ENCODE measurements at places on chromosomes 1 and 21. TPM values are rescaled to one million over a fixed set of nuclear protein-coding genes. Genes with fewer than 3 reads are reported as not detected.

GRCh38 chr21:17794518-17795145, 24.5 kb downstream of the C21orf91 start:
- peak overlapping the region; percentile 94 for H3K27ac ChIP-seq
- no peaks in the 10 kb centered on the region for H3K27me3 ChIP-seq
- peak; percentile 32 for DNase-seq
- H3K36me3 ChIP-seq, result peaks cover 42% of the 10 kb centered on the region
- peaks cover 23% of the 10 kb centered on the region for H3K4me1 ChIP-seq
- H3K4me3 ChIP-seq, result peak overlapping the region; percentile 67

Gene DNAH14
- polyA plus RNA-seq, result 0.83 TPM

Gene NPR1
- polyA plus RNA-seq, result not detected

GRCh38 chr1:62508187-62508758, 71.4 kb downstream of the USP1 start:
- no peaks in the 10 kb centered on the region for H3K4me1 ChIP-seq
- no peak overlapping the region for H3K4me3 ChIP-seq
- H3K36me3 ChIP-seq, result no peaks in the 10 kb centered on the region
- peak; percentile 33 for DNase-seq
- no peaks in the 10 kb centered on the region for H3K27me3 ChIP-seq
- H3K27ac ChIP-seq, result no peak overlapping the region

Gene HSPB7
- not detected for polyA plus RNA-seq

DNA sequence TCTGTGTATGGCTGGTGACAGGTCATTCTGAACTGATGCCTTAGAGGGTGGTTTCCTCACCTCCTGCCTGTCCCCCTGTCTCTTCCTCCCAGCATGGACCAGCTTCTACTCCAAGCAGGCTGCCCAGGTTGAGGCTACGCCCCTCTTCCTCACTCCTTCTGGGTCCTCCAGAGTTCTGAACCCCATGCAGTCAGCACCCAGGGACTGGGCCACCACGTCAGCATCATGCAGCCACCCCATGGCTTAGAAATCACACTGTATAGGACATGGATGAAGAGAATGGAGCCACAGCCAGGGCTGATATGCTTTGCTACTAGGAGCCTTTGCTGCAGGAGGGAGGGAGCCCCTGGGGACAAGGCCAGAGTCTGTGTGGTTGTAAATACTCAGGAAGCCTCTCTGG, 8.3 kb downstream of the FOXO6 start:
- H3K36me3 ChIP-seq, result no peaks in the 10 kb centered on the region
- H3K4me1 ChIP-seq, result peaks cover 17% of the 10 kb centered on the region
- no peak overlapping the region for H3K27ac ChIP-seq
- H3K27me3 ChIP-seq, result peaks cover 23% of the 10 kb centered on the region
- no peak overlapping the region for H3K4me3 ChIP-seq
- DNase-seq, result no peak

Gene TEX38
- not detected for polyA plus RNA-seq

DNA sequence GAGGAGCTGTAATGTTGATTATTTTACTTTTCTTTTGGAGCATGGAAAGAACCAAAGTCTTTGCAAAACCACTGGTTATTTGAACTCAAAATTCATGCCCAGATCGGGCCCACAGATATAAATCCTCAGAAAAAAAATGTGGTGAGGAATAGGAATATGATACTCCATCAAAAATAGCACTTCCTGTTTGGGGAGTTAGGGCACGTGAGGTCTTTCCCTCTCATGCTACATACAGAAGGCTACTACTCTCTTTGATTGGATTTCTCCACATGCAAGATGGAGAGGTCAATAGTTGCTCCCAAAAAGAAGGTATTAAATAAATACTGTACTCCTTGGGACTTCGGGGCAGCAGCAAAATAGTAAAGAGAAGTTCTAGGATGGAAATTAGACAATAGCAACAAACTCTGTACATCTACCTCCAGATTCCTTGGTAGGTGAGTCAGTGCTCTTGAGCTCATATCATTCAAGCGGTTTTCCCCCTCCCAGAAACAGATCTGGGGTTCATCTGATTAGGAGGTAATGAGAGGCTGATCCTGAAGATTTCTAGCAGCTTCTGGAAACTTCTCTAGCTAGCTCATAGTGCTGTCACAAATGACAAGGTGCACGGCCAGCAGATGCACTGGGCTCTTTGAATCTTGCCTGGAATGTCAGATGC, 47.1 kb downstream of the SLC9C2 start:
- no peaks in the 10 kb centered on the region for H3K36me3 ChIP-seq
- no peaks in the 10 kb centered on the region for H3K27me3 ChIP-seq
- no peak overlapping the region for H3K27ac ChIP-seq
- no peaks in the 10 kb centered on the region for H3K4me1 ChIP-seq
- DNase-seq, result no peak

- DNase-seq, result no peak
- H3K4me3 ChIP-seq, result no peak overlapping the region
- no peaks in the 10 kb centered on the region for H3K36me3 ChIP-seq
- H3K4me1 ChIP-seq, result no peaks in the 10 kb centered on the region
- no peak overlapping the region for H3K27ac ChIP-seq
- H3K27me3 ChIP-seq, result no peaks in the 10 kb centered on the region
These were observed 506.0 kb downstream of the BRINP3 start for GRCh38 chr1:189971656-189972055.

Gene CCDC30
- 0.19 TPM for polyA plus RNA-seq

Gene SPRR1A
- not detected for polyA plus RNA-seq

Gene PRDM16
- polyA plus RNA-seq, result not detected

DNA sequence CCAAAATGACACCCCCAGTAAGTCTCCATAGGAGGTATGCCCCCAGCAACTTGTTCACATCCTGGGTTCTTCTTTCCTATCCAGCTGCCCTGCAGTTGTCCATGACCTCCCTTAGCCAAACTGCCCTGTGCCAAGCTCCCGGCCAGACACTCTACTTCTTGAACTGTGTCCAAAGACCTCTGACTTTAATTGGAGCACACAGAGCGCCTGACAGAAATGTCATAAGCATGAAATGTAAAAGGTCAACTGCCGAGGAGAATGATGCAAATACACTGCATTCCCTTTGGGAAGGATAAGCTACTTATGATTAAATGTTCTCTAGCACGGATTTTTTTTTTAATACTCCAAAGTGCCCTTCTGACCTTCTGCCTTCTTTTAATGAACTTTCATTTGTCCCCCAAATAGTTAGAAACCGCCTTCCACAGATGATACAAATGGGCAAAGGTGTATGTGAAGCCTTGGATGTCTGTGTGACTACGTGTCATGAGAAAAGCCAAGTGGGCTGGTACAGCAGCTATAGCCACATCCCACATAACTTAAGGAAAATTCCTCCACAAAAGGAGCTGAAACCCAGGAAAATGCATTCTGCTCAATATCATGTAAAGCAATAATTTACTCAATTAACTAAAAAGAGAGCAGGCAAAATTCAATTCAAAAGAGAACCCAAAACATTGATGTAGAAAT, 26.8 kb downstream of the PALMD start:
- no peak for DNase-seq
- H3K4me3 ChIP-seq, result no peak overlapping the region
- no peak overlapping the region for H3K27ac ChIP-seq
- H3K4me1 ChIP-seq, result no peaks in the 10 kb centered on the region
- no peaks in the 10 kb centered on the region for H3K36me3 ChIP-seq

Gene RGL1
- polyA plus RNA-seq, result 1.2 TPM

Gene CD5L
- not detected for polyA plus RNA-seq

GRCh38 chr1:102783487-102783886, 324.8 kb downstream of the COL11A1 start:
- no peak for DNase-seq
- H3K4me3 ChIP-seq, result no peak overlapping the region
- no peaks in the 10 kb centered on the region for H3K27me3 ChIP-seq
- H3K36me3 ChIP-seq, result no peaks in the 10 kb centered on the region
- no peak overlapping the region for H3K27ac ChIP-seq

GRCh38 chr1:170149241-170149640, 3.5 kb downstream of the NTMT2 start:
- no peaks in the 10 kb centered on the region for H3K36me3 ChIP-seq
- H3K27me3 ChIP-seq, result no peaks in the 10 kb centered on the region
- no peak overlapping the region for H3K4me3 ChIP-seq
- no peak for DNase-seq
- no peaks in the 10 kb centered on the region for H3K4me1 ChIP-seq

Gene NUF2
- polyA plus RNA-seq, result 0.37 TPM

Gene UAP1
- 5.9 TPM for polyA plus RNA-seq

DNA sequence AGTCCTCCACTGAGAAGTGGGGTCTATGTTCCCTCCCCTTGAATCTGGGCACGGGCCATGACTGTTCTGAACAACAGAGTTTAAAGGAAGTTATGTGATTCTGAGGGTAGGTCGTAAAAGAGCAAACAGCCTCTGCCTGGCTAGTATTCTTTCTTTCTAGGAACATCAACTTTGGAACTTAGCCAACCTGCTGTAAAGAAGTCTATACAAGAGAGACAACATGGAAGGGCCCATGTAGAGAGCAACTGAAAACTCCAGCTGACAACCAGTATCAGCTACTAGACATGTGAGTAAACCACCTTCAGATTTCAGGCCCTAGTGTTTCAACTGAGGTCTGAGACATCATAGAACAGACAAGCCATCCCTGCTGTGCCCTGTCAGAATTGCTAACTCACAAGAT, 7.5 kb downstream of the SELENOF start:
- no peaks in the 10 kb centered on the region for H3K4me1 ChIP-seq
- peak overlapping the region; percentile 20 for H3K27ac ChIP-seq

GRCh38 chr1:179094818-179095217, 12.9 kb downstream of the TOR3A start:
- DNase-seq, result no peak
- H3K4me1 ChIP-seq, result peaks cover 13% of the 10 kb centered on the region
- H3K27ac ChIP-seq, result peak overlapping the region; percentile 7
- peaks cover 86% of the 10 kb centered on the region for H3K36me3 ChIP-seq

GRCh38 chr1:230077436-230078213, 10.6 kb downstream of the GALNT2 start:
- no peak for DNase-seq
- H3K36me3 ChIP-seq, result peaks cover 47% of the 10 kb centered on the region
- no peak overlapping the region for H3K4me3 ChIP-seq
- H3K27me3 ChIP-seq, result no peaks in the 10 kb centered on the region
- no peaks in the 10 kb centered on the region for H3K4me1 ChIP-seq

DNA sequence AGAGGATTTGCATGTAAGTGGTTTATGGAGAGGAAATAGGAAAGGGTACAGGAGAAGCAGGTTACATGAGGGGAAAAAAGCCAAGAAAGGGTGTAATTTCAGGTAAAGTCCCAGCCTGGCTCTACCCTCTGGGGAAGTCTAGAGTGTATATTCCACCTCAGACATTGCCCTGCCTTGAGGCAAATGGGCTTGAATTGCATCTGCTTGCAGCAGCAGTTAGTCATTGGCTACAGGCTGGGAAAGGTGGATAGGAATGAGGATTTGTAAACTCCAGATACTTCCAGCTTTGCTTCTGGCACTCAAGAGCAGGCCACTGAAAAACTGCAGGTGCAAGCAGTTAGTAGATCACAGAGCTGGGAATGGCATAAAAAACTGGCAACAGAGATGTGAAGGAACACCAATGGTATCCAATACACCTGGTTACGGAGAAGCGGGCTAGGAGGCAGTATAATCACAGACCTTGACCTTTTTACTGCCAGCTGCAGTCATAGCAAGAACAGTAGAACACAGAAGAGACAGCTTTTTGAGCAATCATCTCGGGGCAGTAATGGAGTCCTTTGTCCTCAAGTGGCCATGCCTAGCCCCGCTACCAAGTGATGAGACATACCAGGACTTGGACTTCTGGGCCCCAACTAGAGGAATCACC, 226.9 kb upstream of the NRIP1 start:
- no peaks in the 10 kb centered on the region for H3K27me3 ChIP-seq
- H3K4me1 ChIP-seq, result no peaks in the 10 kb centered on the region
- no peak overlapping the region for H3K4me3 ChIP-seq

DNA sequence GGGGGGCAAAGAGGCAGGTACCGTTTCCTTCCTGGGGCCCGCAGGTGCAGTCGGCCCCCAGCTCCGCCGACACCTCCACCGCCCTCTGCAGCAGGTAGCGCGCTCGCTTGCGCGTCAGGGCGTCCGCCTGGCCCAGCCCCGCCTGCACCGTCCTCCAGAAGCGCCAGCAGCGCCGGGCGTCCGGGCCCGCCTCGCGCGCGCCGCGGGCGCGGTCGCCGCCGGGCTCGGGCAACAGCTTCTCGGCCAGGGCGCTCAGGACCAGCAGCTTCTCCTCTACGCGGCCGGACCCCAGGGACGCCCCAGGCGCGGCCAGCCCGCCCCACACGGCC, 863 bp downstream of the TARBP1 start:
- peak overlapping the region; percentile 46 for H3K27ac ChIP-seq
- peaks cover 42% of the 10 kb centered on the region for H3K4me1 ChIP-seq
- no peaks in the 10 kb centered on the region for H3K27me3 ChIP-seq
- no peaks in the 10 kb centered on the region for H3K36me3 ChIP-seq
- no peak for DNase-seq

- H3K4me1 ChIP-seq, result no peaks in the 10 kb centered on the region
- DNase-seq, result no peak
- no peak overlapping the region for H3K27ac ChIP-seq
- H3K4me3 ChIP-seq, result no peak overlapping the region
- no peaks in the 10 kb centered on the region for H3K36me3 ChIP-seq
These were observed 148.2 kb upstream of the COL11A1 start for GRCh38 chr1:103256490-103256889.

DNA sequence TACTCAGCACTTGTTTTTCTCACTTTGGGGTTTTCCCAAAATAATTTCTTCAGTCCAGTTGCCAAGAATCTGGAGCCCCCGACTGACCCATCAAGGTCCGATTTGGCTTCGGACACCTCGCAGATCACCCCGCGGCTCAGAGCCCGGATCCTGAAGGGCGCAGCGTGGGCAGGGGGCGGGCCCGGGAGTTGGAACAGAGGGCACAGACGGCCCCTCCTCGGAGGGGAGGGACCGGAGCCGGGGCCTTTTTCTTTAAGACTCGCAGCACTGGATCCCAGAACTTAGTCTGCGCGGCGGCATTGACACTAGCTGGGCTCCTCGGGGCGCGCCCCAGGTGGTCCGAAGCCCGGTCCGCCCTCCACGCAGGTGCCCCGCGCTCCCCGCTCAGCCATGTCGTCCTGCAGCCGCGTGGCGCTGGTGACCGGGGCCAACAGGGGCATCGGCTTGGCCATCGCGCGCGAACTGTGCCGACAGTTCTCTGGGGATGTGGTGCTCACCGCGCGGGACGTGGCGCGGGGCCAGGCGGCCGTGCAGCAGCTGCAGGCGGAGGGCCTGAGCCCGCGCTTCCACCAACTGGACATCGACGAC, at the start of gene CBR3:
CBR3 (plus strand) TSS at position 277 of the 588 bp plus-strand sequence; CDS start at position 391, 114 bp downstream.
- no peak for DNase-seq
- peak within 1 kb of the TSS; percentile 63 for H3K4me3 ChIP-seq
- H3K4me1 ChIP-seq, result peaks cover 31% of the 10 kb centered on the region
- H3K27me3 ChIP-seq, result peaks cover 5% of the 10 kb centered on the region
- peak within 1 kb of the TSS; percentile 40 for H3K27ac ChIP-seq
- no peaks in the 10 kb centered on the region for H3K36me3 ChIP-seq

- no peaks in the 10 kb centered on the region for H3K36me3 ChIP-seq
- no peak overlapping the region for H3K4me3 ChIP-seq
- H3K27me3 ChIP-seq, result no peaks in the 10 kb centered on the region
- no peaks in the 10 kb centered on the region for H3K4me1 ChIP-seq
These were observed 15.9 kb upstream of the DISP1 start for GRCh38 chr1:222798975-222799374.
